Stimulated activated CD8-positive, alpha-beta memory T cell treated with anti-CD3 and anti-CD28 coated beads, Interleukin-15, amount 100 ng/mL, for 4 hours (primary cell): ENCODE measurements at places on chromosomes 1 and 21.

- DNase-seq, result no peak
Measured at GRCh38 chr1:196442366-196442765, 165.9 kb downstream of the KCNT2 start.

GRCh38 chr1:197982256-197982655 is 65.1 kb downstream of the LHX9 start:
- no peak for DNase-seq

- DNase-seq, result no peak
Measured at GRCh38 chr21:25999921-26000582, 170.5 kb downstream of the APP start.

DNA sequence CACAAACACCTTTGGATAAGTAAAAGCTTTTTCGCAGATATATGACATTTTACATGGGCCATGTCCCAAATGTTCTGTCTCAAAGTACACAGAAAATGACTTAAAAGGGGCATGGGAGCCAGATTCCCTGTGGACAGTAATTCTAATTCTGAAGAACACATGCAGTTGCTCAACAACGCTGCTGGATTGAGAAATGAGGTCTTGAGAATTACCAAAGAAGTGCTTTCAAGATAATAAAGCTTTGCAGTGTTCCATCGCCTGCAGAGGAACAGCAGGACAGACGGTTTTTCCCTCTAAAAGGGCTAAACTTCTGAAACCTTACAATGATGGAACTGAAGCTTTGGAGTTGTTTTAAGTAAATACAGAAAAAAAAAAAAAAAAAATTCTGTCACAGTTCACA is 55.3 kb upstream of the HSPA13 start:
- no peak for DNase-seq

DNA sequence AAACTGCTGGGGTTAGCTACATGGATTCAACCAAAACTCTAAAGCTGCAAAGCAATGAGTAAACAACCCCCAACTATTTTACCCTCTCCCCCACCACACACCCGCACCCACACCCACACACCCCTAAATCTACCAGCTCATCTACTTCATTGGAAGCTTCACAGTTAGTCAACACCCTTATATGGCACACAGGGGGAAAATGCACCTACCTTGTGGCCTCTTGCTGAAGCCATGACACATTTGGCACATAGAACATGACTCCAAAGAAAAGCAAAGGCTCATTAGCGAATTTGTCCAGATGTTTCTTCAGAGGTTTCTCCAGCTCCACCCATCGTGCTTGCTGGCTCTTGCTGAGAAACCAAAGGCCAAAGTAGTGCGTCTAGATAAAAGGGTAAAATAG is 99.8 kb downstream of the PTPN14 start:
- no peak for DNase-seq

DNA sequence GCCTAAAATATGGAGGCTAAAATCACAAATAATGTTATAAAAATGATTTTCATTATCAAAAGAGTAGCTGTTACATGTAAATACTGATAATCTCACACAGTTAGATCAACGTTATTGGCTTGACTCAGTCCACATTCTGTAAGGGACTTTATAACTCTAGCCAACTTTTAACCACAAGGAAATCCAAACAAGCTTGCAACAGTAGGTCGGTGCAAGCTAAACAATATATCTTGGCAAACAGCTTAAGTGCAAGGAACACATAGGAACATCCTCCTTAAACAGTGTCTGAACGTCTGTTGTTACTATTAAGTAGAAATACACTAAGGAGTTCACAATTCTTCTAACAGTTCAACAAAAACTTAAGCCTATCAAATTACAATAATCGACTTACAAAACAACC is 126.7 kb downstream of the EIF4G3 start:
- no peak for DNase-seq
